NCI-H1105 (cell line): ENCODE measurements at places on chromosomes 16 and 17.

- no peak for DNase-seq
Observed at GRCh38 chr17:603406-604114, 111.1 kb downstream of the VPS53 start.

DNA sequence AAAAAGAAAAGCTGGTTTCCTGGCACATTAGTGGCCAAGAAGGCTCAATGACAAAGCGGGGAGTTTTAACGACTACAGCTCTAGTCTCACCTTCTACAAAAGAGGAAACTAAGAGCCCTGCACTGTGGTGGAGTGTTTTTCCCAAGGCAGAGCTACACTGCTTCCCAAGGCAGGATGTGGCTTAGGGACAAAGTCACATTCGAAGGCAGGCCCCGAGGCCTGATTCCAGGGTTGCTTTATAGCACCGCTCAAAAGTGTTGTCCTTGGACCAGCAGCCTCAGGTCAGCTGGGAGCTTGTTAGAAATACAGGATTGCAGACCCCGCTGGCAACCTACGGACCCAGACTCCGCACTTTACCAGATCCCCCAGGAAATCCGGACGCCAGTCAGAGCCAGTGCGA, 23.8 kb downstream of the TMEM92 start:
- DNase-seq: no peak

- no peak for DNase-seq
Observed at GRCh38 chr16:51012396-51012795, 138.7 kb downstream of the SALL1 start.

GRCh38 chr17:58643147-58643546, 48.7 kb downstream of the TEX14 start:
- DNase-seq: no peak

- DNase-seq: no peak
Observed at GRCh38 chr17:28338056-28338768, 2.7 kb downstream of the TNFAIP1 start.

- DNase-seq: no peak
Observed at GRCh38 chr16:630815-631405, at the start of gene WFIKKN1. TSS of gene WFIKKN1 (plus strand) at chr16:630985. CDS start at chr16:631254, 269 bp downstream.

GRCh38 chr17:4150096-4150495, 7.1 kb downstream of the CYB5D2 start:
- DNase-seq: no peak

DNA sequence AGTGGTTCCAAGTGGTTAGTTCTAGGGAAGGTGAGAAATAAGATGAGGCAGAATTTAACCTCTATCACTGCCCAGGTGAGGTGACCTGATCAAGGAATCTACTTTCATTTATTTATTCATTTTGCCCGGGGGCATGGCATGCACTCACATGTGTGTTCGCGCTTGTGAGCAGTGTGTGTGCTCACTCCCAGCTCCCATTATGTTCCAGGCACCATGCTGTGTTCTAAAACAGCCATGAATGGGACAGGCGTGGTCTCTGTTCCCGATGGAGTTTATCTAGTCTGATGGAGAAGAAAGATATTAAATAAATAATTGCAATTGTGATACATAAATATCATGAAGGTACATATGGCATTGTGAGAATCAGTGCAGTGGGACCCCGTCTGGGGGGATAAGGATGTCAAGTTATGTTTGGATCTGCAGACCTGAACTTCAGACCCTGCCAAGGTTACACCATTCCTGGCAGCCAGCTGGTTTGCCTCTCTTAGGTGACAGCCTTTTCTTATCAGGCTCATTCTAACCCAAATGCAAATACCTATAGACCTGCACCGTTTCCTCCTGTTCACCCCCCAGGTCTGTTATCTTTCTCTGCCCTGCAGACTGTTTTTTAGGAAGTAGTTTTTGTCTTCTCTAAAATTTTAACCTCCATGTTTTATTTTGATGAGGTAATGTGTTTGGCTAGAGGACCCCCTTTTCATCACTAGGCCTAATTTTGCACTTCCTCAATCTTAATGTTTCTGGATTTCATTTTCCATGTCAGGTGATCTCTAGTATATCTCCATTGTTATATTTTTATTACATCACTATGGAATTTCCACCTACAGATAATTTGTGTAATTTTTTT, 11.8 kb downstream of the CYB5B start:
- DNase-seq: no peak

GRCh38 chr17:82582213-82582612, 62.7 kb downstream of the FOXK2 start:
- no peak for DNase-seq

DNA sequence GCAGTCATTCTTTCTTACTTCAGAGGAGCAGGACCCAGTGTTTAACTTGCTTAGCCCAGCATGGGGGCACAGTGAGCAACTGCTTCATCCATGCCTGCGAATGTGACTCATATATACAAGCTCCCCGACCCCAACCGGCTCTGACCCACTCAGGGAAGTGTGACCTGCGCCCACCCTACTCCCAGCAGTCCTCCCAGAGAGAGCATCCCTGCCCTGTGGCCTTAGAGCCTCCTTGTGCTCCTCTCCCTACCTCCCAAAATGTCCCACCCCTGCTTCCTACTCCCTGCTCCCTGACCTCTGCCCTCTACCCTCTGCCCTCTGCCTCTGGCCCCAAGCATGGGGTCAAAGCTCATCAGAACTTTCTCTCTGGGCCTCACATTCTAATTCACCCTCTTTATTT, 46.9 kb upstream of the DLX4 start:
- no peak for DNase-seq

GRCh38 chr17:39306509-39307212, 80.9 kb upstream of the STAC2 start:
- no peak for DNase-seq

DNA sequence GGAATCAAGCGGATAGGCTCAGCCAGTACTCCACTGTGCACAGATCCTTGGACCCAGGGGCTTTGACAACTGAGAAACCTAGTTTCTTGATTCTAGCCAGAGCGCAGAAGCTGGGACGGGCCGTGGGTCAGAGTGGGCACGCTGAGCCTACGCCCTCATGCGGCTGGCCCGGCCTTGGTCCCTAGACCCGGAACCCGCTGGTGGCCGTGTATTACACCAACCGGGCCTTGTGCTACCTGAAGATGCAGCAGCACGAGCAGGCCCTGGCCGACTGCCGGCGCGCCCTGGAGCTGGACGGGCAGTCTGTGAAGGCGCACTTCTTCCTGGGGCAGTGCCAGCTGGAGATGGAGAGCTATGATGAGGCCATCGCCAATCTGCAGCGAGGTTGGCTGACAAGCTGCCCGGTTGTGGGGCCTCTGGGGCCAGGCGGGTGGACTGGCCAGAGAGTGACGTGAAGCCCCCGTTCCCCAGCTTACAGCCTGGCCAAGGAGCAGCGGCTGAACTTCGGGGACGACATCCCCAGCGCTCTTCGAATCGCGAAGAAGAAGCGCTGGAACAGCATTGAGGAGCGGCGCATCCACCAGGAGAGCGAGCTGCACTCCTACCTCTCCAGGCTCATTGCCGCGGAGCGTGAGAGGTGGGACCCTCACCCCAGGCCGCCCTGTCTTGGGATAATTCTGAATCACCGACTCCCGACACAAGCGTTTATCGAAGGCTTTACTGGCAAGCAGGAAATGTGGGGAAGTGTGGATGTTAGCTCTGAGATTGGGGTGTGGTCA, 946 bp downstream of the STUB1 start:
- DNase-seq: no peak

DNA sequence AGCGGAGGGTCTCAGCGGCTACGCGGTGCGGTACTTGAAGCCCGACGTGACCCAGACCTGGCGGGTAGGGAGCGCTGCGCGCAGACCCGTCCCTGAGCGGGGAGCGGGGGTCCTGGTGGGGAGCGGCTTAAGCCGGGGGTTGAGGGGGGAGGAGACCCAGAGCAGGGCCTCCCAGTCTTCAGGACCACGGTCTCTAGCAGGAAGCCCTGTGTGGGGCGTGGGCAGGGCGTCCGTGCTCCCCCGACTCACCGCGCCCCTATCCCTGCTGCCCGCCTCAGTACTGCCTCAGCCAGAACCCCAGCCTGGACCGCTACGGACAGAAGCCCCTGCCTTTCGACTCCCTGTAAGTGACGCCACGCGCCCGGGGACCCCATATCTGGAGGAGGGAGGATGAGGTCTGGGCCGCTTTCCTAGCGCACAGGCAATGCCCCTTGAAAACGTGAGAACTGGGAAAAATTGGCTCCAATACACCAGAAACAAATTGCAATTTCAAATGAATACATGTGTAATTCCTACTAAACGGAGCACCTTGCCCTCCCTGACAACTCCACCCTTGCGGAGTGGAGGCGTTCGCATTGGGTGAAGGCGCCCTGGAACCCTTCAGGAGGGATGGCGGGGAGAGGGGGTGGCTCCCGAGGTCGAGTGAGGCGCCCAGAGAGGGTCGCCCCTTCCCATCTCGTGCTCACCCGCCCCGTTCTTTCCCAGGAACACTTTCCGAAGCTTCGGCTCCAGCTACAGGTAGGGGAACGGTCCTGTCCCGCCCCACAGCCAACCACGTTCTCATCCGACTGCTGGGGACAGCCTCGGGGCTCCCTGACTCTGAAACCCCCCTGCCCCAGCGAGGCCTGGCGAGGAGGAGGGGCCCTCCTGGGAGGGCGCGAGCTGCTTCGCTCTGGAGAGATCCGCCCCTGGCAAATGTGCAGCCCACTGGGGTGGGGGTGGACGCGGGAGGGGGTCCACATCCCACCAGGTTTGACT, 14.6 kb upstream of the CNGB1 start:
- no peak for DNase-seq

DNA sequence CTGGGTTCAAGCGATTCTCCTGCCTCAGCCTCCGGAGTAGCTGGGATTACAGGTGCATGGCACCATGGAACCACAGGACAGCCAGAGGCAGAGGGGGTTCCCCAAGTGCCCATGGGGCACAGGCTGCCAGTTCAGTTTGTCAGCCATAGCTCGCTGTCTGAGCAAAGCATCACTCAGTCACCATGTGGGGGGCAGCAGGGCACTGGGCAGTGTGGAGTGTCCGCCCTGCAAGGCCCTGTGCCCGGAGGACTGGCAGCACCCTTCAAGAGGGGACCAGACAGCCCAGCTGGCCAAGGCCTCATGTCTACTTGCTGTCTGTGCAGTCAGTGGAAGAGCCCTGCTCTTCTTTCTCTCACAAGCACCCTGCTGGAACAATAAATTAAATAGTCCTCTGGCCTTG, 6.4 kb downstream of the ALYREF start:
- DNase-seq: no peak

GRCh38 chr17:69232650-69233049, 4.0 kb upstream of the ABCA10 start:
- no peak for DNase-seq

DNA sequence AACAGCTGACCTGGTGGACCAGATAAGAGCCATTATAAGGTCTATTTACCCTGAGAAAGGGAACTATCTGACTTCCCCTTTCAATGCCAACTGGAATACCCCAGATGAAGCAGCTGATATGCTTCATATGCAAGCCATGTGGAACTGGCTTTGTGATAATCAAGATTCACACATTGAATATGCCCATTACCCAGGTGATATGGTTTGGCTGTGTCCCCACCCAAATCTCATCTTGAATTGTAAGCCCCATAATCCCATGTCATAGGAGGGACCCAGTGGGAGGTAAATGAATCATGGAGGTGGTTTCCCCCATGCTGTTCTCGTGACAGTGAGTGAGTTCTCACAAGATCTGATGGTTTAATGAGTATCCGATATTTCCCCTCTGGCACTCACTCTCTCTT, 42.1 kb downstream of the IKZF3 start:
- no peak for DNase-seq

DNA sequence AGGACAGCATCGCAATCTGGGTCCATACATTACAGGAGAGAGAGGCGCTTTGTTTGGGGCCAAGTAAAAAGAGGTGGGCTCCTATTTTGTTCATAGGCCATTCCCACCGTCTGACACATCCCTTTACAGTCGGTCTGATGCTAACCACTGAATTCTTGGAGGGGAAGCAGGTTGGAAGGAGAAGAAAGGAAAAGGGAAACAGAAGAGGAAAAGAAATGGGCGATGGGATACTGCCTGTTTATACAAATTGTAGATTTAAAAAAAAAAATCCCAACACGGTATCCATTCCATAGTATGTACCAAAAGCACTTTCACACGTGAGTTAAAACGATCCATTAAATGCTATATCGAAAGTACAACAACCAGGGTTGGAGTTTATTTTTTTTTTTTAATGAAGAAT, 4.0 kb upstream of the ZFHX3 start:
- DNase-seq: no peak

DNA sequence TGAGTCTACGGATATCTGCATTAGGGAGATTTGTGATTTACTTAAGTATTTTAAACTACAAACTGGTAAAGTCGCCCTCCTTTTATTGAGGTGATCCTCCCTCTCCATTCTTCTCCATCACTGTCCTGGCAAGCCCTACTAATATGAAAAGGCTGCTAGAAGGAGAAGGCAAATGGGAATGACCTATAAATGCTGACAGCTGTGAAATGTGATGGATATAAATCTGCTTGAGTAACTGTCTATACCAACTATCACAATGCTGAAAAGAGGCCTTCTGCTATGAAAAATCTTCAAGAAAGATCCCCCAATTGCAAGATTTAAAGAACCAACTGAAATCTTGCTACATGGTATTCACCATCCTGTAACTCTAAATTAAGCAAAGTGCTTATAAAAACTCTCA, 15.5 kb downstream of the DNAJC7 start:
- DNase-seq: no peak

DNA sequence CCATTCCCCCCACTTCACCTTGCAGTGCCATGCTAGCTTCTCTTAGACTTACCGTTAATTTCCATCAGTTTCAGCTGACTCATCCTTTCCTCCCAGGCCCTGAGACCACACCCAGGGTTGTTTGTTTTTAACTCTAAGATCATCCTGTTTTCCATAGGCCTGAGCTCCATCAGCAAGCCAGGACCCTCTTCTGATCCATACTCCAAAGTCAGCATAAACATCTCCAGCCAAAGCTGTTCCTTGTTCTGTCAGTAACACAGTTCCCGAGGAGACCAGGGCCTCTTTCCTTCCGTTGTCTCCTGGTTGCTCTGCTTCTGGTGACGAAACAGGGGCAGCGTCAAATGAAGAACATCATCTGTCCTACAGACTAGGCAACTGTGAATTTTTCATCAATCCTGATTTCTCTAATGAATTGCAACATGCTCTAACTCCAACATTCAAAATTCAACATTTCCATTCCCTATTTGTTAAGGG, 83.8 kb upstream of the HNF1B start:
- DNase-seq: no peak

GRCh38 chr17:18379246-18380146, 1.9 kb downstream of the EVPLL start:
- no peak for DNase-seq

- DNase-seq: no peak
Observed at GRCh38 chr16:3494386-3494973, 809 bp downstream of the C16orf90 start.

DNA sequence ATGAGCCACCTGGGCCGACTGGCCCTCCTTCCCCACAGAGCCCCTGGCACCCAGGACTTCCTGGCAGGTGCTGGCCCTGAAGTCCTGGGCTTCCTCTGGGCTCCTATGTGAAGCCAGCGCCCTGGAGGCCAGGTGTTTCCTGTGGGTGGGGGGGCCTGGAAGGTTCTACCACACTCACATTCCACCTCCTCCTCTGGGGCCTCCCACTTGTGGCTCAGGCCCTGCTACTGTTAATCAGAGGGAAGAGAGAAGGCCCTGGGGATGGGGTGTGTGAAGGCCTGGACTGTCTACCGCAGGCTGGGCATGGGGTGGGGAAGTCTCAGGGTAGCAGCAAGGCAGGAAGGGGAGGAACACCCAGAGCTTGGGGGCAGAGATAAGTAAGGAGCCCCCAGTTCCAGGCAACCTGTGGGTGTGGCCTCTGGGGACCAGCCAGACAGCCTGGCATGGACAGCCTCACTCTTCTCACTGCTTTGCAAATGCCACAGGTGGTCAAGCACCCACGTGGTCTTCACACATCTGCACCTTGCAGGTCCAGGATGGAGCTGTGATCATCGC, 111.9 kb upstream of the TNRC6C start:
- DNase-seq: no peak
